ENCODE measurements at places on chromosomes 6 and 20.

GRCh38 chr6:154140743-154141142 is 101.7 kb downstream of the OPRM1 start:
- DNase-seq, result no peak

GRCh38 chr6:118581489-118581959 is 33.4 kb downstream of the PLN start:
- DNase-seq, result no peak

GRCh38 chr6:132253906-132254305 is 147.4 kb downstream of the MOXD1 start:
- no peak for DNase-seq

GRCh38 chr6:10685092-10685915 is 9.1 kb downstream of the C6orf52 start:
- DNase-seq, result no peak

DNA sequence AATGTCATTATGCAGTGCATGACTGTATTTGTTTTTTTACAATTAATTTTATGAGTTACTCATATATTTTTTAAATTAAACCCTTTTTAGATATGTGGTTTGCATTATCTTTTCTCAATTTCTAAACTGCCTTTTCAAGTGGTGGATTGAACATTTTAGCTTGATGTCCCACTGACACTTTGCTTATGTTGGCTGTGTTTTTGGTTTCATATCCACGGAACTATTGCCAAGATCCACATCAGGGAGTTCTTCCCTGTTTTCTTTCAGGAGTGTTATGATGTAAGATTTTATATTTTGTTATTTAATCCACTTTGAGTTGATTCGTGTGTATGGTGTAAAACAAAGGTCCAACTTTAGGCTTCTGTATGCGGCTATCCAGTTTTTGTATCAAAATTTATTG is 1144.9 kb upstream of the EYS start:
- no peak for DNase-seq

DNA sequence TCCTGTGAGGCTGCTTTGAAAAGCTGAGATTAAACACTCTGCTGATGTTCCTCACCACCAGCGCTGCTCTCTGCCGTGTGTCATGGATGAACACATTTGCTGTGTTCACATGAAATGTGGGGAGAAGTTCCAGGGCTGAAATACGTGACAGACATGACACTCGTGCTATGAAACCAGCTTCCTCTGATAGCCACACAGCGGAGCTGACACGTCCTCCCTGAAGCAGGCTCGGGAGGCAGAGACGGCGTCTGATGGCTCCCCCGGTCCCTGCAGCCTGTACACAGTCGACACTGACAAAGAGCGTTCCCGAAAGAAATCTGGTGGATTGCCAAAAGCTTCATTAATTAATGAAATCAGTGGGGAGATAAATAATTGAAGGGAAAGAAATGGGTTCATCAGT is 17.5 kb downstream of the AGPAT4 start:
- DNase-seq, result no peak

DNA sequence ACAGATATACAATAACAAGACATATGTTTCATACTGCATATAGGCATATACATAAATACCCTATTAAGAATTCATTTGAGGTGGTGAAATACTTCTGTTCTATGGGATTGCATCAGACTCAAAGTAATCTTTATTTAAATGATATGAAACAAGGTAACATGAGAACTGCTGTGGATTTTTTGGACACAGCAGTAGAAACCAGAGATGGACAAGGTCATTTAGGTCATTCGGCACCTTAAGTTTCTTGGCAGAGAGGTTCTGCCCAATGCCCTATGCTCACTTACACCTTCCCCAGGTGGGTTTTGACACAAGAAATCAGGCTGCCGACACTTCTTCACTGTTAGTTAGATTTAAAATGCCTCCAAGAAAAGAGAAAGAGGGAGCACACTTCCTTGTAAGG is 43.9 kb upstream of the RBM24 start:
- DNase-seq, result no peak

- no peak for DNase-seq
These were observed 156.4 kb downstream of the CD83 start for GRCh38 chr6:14274016-14274415.

GRCh38 chr6:28090917-28091586 is 10.7 kb downstream of the ZNF165 start:
- DNase-seq, result no peak

- no peak for DNase-seq
These were observed 32.1 kb downstream of the NEDD9 start for GRCh38 chr6:11200356-11200755.

DNA sequence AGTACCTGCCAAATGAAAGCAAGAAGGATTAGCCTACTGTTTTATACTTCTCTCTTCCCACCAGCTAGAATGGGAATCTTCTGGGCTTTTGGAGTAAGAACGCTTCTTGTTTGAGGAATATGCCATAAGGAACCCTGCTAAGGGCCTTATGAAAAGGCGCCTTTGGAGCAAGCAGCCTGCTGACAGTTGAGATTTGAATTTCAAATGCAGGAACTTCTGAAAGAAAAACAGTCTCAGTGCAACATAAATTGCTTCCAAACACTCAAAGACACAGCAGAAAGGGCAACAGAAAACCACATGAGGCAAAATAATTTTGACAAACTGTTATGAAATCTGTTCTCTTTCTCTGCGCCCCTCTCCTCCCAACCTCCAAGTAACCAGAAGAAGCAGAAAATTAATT is 149.4 kb upstream of the B3GAT2 start:
- no peak for DNase-seq
